ENCODE measurements at places on chromosomes 7 and 10.

DNA sequence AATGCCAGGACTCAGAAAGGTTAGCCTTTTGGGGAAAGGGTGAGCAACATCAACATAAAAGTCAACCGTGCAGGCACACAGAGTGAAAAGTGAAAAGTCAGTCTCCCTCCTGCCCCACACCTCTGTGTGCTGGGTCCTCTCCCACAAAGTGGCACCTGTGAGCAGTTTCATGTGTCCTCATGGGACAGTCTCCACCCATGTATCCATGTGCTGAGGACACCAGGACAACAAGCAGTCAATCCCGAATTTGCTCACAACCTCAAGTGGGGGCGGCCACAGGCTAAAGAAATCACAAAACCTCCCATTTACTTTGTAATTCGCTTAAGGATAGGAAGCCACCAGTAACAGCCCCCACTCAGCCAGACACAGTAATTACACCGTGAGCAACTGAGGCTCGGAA, 97.4 kb downstream of the ARHGAP22 start:
- DNase-seq = no peak

DNA sequence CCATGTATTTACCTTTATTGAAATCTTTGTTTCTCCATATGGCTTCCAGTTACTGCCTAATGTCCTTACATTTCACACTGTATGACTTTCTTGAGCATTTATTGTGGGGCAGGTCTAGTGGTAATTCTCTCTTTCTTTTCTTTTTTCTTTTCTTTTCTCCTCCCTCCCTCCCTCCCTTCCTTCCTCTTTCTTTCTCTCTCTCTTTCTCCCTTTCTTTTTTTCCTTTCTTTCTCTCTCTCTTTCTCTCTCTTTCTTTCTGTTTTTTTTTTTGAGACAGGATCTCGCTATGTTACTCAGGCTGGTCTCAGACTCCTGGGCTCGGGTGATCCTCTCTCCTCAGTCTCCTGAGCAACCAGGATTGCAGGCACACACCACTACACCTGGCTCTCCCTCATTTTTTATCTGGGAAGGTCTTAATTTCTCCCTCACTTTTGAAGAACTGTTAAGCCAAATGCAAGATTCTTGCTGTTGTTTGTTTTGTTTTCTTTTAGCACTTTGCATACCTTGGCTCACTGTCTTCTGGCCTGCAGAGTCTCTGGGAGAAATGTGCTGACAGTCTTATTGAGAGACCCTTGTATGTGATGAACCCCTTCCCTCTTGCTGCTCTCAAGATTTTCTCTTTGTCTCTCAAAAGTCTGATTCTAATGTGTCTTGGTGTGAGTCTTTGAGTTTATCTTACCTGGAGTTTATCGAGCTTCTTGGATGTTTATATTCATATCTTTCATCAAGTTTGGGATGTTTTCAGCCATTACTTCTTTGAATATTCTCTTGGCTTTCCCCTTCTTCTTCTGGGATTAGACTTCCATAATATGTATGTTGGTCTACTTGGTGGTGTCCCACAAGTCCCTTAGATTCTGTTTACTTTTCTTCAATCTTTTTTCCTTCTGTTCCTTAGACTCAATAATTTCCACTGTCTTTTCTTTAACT, 79.0 kb upstream of the CCNY start:
- no peak for DNase-seq

DNA sequence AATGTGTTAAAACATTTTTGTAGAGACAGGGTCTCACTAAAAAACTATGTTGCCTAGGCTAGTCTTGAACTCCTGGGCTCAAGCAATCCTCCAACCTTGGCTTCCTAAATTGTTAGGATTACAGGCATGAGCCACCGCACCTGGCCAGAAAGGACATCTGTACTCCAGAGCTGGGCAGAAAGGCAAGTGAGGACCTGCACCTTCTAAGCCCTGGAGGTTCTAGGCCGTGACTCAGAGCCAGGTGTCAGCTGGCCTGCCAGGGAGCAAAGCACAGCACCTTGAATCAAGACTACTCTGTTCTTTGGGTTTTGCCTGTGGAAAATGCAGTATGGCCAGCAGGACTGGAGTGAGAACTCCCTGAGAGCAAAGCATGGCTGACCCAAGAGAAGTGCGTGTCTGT, 396.5 kb downstream of the ADRA2A start:
- DNase-seq = no peak

GRCh38 chr7:151408839-151409666, 785 bp downstream of the WDR86 start:
- DNase-seq = no peak

DNA sequence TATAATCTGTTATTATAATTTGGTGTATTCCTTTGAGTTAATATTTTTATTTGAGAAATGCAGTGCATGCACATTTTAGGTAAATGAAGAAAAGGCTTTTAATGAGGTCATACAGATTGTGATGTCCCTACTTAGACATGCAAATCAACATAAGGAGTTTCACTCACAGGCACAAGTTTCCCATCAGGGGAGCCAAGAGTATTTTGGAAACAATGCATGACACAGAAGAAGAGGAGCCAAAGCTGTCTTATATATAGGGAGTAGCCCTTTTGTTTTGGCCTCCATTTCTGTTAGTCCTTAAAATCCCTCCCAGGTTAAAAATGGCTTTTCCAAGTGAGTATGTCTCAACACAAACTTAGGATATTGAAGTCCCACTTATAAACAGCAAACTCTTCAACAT, 703.4 kb upstream of the ANKRD30A start:
- DNase-seq = no peak

GRCh38 chr7:930975-931758, 23.3 kb downstream of the ADAP1 start:
- DNase-seq = no peak

DNA sequence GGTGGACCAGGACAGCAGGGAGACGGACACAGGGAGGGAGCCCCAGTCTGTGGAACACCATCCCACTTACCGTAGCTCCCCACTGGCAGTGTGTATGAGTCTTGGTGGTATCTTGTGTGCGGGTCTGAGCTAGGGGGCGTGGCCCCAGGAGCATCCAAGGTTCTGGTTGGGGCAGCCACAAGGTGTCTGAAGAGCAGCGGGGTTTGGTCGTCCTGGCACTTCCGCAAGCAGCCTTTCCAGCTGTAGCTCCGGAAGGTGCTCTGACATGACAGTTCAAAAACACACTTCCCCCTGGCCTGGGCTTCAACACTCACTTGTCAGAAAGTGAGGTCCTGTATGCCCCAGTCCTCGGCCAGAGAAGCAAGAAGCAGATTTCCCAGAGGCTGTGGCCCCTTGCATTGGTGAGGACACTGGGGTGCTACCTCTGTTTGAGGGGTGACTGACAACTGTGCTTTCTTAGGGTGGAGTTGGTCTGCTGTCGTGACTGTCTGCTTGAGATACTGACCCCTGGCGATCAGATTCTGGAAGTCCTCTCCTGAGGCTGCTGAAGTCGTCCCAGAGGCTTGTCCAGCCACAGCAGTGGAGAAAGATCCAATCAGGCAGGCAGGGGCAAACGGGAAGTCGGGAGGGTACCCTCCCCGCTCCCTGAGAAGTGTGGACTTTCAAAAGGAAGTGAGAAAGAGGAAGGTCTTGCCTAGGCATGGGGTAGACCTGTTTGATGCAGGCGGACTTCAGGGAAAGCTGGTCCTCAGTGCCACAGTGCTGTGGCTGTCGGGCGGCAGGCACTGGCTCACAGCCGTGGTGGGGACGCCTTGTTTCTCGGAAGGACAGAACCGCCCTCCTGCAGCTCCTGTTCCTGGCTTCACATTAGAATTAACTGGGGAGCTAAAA, 51.4 kb upstream of the PFKFB3 start:
- no peak for DNase-seq

DNA sequence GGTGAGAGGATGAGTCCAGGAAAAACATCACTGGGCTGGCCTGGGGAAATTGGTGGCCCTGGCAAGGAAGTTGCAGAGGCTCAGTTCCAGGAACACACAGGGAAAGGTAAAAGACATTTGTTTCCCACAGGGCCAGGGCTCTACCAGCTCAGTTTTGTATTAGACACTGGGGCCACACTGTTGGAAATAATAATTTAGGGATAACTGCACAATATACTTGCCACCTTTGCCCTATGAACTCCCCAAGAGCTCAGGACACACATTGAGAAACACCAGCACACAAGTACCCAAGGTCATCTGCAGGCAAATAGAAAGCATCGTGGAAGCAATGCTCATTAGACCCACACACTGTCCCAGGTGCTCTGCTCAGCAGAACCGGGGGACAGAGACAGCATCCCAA, 617.6 kb downstream of the PTPRN2 start:
- no peak for DNase-seq

DNA sequence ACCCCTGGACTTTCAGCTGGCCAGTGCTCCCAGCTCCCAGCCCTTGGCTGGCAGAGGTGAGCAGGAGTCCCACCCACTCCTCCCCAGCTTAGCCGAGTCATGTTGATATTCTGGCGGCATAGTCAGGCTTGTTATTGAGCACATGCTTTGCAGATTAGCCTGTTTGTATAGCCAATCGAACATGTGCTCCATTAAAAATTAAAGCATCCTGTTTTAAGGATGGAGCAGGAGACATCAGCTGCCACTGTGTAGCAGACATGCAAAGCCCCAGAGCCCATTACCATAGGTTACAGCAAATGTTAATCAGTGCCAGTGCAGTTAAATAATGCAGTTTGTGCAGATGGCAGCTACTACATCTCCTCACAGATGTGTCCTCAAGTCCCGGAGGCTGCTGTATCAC, 574.6 kb upstream of the GALNT17 start:
- DNase-seq = no peak

GRCh38 chr7:133431134-133431724, 178.4 kb downstream of the EXOC4 start:
- DNase-seq = no peak

GRCh38 chr7:125847692-125848091, 918.1 kb upstream of the POT1 start:
- DNase-seq = no peak

- DNase-seq = peak; percentile 88
These were observed at the start of gene TSPAN14 for GRCh38 chr10:80453842-80454512. Gene TSPAN14 (plus strand): TSS chr10:80454310. CDS start chr10:80489234, 34,924 bp downstream.

GRCh38 chr7:48091506-48092433, 2.7 kb downstream of the UPP1 start:
- no peak for DNase-seq

- peak; percentile 25 for DNase-seq
These were observed 139.3 kb upstream of the COBL start for GRCh38 chr7:51455948-51456347.

DNA sequence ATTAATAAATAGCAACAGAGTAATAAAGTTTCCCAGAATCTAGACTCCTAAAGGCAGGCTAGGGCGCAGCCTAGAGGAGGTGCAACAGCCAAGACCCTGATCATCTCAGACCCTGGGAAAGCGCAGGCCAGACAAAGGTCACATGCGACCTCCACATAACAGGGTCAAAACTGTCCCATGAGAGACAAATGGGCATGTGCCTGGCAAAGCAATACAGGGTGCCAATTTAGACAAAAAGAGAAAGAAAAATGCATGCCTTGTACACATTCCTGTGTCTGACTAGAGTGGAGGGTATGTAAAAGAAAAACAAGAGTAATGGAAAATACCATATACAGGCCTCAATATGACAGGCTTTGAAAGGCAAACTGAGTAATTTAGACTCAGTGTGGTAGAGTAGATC, 22.2 kb downstream of the MPP7 start:
- no peak for DNase-seq

- DNase-seq = no peak
These were observed 39.4 kb downstream of the CREB3L2 start for GRCh38 chr7:137962491-137962874.

DNA sequence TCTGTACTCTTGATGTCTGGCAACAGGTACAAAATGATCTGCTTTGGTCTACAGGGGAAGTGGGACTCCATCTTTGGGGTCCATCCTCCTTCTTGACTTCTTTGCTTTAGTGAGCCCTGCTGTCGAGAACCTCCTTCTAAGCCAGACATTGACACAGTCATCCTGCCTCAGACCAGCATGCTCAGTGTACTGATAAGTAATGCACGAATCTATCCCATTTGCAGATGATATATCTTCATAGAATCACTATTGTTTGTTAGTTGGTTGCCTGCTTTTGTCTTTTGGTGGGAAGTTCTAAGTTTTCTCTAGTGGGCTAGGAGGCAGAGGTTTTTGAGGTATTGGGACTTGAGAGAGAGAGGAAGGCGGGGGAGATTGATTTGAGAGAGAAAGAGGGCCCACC, 8.9 kb downstream of the H2BK1 start:
- DNase-seq = no peak

DNA sequence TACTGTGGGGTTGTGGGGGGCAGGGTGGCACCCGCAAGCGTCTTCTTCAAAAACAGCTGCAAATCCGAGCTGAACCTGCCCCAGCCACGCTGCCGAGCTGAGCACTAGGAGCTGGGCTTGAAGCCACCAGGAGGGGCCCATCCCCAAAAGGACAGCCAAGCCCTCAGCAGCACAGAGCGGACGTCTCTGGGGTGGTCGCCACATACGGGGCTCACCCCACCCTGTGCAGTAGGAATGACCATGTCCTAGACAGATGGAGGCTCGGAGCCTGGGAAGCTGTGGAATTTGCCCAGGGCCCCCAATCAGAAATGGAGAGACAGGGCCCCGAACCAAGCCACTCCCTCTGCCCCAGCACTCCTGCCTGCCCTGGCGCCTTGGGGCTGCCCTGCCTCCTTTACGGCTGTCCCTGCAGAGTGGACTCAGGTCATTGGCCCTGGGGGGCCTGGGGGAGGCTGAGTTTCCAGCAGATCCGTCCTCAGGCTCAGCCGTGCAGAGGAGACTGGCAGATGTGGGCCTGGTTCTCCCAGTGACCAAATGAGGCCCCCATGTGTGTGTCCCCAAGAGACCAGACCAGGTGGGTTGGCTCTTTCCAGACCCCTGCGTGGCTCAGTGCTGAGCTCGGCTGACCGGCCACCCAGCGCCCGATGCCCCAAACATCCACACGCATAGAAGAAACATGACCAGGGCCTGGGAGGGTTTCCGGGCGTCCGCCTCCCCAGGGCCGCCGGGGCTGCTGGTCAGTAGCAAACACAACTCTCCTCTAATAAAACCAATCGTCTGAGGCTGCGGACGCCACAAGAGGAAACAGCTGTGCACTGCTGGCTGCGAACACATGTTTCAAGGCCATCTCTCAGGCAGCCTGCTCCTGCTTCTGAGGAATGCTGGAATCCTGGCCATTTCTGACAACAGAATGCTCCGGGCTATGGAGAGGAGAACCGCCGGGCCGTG, 54.9 kb downstream of the PDGFA start:
- no peak for DNase-seq

- DNase-seq = no peak
These were observed 37.1 kb upstream of the ZNF32 start for GRCh38 chr10:43685744-43686143.

GRCh38 chr7:85407391-85407790, 220.5 kb upstream of the SEMA3D start:
- DNase-seq = no peak

- no peak for DNase-seq
These were observed 19.6 kb downstream of the RGS10 start for GRCh38 chr10:119522747-119523426.

DNA sequence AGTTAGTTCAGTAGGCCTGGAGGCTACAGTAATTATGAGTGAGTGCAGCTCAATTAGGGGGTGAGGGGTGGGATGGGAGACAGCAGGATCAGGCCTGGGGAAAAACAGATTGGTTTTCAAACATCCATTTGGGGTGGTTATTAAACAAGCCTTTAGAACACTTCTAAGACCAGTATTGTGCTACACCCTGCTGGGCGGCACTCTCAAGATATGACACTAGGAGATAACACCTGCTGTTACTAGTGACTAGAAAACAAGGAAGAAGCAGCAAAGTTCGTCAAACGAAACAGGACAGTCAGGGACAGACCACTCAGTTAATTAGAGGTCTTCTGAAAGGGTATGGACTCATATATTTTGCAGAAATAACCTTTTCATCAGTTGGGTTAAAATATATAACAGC, 353.6 kb downstream of the PTEN start:
- no peak for DNase-seq
